D721Med (cell line): ENCODE measurements at places on chromosomes 4 and X.

GRCh38 chr4:153346563-153346962 lies 2.1 kb downstream of the MND1 start:
- no peak for DNase-seq

DNA sequence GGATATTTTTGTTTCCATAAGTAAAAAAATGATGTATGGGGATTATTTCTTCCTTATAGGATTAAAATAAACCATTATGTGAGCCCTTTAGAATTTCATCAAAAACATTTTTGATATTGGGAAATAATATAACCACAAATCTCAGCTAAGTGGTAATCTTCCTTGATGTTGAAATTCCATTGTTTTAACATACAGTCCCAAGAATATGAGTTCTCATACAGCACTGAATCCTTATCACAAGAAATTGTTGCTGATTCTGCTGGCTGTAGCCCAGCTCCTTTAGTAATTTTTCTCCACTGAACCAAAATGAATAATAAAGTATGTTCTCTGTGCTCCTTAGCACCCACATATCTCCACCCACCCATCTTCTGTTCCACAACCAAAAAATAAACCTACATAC lies 41.9 kb upstream of the FAM47B start:
- no peak for DNase-seq

DNA sequence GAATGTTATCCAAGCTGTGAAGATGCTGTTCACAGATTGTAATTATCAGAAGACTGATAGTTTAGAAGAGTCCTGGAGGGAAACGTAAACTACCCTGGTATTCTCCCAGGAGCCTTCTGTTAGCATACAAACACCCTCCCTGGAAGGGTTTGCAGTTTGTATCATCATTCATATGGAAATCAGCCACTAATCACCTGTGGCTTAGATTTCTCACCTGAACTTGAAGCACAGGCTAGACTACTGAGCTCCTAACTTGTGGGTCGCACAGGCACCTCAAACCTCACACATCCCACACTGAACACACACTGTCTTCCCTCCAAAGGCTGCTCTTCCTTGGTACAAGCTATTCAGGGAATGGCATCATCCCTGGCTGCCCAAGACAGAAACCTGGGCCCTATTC lies 30.7 kb downstream of the SHISA3 start:
- DNase-seq: no peak

GRCh38 chr4:123506011-123506695 lies 109.6 kb downstream of the SPRY1 start:
- peak; percentile 50 for DNase-seq

- DNase-seq: no peak
These were observed 18.4 kb upstream of the FHDC1 start for GRCh38 chr4:152917543-152918395.

GRCh38 chr4:140154572-140154891 lies 548 bp upstream of the MAML3 start:
- DNase-seq: no peak

GRCh38 chrX:100625985-100626491 lies 10.6 kb downstream of the TSPAN6 start:
- no peak for DNase-seq

DNA sequence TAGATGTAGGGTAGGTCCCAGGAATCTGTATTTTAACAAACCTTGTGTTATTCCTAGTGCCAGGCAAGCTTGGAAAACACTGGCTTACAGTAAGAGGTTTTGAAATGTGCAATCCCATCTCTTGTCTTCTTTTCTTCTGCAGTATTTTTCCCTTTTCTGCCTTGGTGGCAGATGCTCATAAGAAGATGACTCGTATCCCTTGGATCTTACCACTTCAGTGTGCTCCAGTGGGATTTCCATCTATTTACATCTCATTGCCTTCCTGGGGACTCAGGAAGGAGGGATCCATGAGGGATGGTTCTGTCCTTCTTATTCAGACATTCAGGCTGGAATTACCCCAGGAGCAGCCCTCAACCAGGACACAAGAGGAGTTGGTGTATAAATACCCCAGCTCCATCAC lies 136.6 kb downstream of the NHS start:
- DNase-seq: no peak

DNA sequence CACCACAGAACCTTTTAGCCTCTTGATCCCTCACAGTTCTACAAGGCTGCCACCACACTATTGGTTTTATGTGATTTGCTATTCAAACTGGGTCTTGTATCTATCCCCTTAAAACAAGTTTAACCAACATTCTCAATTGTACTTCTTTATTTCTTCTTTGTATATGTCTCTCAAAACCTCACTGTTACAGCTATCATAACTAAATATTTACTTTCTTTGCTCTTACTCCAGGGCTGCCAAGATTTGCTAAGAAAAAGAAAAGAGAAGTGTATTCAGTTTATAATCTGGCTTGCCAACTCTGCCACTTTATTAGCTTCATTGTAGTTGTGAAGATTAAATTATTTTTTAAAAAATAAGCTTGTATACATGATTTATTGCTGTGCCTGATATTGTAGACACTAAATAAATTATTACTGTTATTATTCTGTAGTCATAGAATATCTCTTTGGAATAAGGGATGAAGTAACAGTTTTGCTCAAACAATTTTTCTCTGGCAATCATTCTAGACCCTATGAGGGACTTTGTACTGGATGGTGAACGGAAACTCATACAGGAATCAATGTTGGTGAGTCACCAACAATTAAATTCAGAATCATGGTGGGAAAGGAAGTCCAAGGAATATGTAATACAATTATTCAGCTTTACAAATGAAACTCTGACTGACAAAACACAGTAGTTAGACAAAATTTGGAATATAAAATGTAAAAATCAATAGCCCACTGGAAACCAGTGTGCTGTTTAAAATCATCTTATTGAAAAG lies 127.1 kb upstream of the DCAF8L1 start:
- DNase-seq: no peak

DNA sequence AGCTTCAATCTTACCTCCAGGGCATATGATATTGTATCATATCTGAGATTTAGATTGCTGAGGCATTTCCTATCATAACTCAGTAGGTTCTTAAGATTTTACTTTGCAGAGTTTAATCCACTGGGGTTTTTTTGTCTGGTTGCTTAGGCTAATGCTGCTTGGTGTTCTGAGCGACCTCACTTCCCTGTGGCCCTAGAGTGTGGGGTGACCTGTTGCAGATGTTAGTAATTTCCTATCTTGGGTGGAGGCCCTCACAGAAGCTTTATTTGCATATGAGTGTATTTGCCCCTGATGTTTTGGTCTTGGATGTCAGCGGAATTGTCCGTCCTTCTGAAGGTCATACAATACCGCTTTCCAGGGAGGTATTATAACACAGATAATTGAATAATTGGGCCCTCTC lies 137.1 kb downstream of the NDST3 start:
- DNase-seq: no peak

DNA sequence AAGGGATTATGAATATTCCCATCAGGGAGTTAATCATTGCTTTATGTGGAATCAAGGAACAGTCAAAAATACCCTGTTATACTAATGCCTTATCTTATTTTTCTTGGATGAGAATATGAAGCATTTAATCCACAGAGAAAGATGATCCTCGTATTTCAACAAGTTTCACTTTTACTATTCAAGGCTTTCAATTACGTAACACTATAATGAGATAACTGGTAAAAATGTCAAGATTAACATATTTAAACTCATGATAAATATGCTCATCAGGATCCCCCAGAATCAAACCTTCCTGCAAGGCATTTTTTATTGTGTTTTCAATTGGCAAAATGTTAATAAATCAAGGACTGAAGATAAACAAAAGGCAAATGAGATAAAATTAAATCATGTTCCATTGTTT lies 5.1 kb downstream of the ZXDA start:
- no peak for DNase-seq

GRCh38 chrX:112662559-112663427 lies 16.9 kb downstream of the LHFPL1 start:
- no peak for DNase-seq

DNA sequence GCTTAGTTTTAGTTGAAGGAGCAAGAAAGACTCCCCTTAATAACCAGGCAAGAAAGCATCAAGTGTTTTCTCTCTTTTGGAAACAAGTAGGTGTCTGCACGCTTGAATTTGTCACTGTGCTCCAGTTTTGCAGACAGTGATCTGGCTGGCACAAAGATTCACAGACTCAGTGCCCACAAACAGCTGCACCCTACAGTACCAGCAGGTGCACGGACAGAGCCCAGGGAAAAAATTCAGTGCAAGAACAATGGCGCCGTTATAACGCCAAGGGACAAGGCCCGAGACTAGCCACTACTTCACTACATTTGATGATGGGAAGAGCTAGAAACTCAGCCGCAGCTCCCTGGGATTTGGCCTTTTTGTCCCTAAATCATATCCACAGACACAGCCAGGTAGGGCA lies 56.0 kb downstream of the ZNF827 start:
- no peak for DNase-seq

DNA sequence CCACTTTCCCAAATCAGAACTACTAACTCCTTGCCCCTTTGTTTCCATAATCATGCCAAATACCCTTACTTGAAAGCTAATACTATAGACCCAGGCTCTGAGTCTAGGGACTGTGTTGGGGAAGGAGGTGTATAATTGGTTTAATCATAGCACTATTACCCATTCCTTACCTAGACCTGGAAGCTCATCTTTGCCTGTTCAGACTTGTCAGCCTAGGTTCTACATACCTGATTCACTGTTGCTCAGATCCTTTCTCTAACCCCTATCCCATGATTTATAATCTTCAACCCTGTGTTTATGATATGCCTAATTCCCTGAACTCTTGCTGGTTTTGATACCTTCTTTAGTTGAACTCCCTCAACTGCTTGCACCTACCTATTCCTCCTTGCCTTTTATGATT lies 123.1 kb upstream of the GRIA3 start:
- no peak for DNase-seq

GRCh38 chr4:5995901-5996623 lies 22.2 kb downstream of the C4orf50 start:
- DNase-seq: no peak

DNA sequence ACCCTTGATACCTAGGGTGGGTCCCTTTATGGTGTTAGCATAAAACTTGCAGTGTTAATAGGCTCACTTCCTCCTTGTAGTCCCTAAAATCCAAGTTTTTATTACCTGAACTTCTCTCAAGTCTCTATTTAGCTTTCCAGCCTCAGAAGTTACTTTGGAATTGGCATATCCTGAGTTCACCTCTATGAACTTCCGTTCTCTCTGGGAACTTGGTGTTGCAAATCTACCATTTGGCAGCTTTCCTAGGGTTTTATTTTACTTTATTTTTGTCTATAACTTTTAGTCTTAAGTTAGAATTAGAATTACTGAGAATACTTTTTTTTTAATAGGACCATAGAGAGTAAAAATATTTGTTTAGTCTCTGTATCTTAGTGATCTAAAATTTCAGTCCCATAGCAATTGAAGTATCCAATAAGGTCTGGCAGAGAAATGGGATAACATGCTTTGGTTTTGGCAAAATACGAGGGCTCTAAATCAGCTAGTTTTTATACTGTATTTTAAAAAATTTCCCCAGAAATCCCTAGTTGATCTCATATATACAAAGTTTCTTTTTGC lies 30.3 kb upstream of the NAF1 start:
- no peak for DNase-seq

GRCh38 chr4:47160095-47160494 lies 128.7 kb downstream of the GABRB1 start:
- DNase-seq: no peak

- DNase-seq: no peak
These were observed 62.9 kb upstream of the SLC7A11 start for GRCh38 chr4:138305050-138305449.

- no peak for DNase-seq
These were observed 269.3 kb upstream of the AGTR2 start for GRCh38 chrX:115901241-115901640.

DNA sequence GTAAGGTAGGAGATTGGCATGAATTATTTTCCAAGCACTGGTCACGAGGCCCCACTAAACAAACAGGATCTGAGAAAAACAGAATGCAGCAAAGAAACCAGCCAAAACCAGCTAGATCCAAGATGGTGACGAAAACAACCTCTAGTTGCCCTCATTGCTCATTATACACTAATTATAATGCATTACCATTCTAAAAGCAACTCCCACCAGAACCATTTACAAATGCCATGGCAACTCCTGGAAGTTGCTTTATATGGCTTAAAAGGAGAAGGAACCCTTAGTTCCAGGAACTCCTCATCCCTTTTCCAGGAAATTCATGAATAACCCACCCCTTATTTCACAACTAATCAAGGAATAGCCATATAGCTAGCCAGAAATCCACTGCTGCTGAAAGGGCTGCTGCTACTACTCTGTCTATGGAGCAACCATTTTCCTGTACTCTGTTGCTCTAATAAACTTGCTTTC lies 69.3 kb downstream of the ABCB7 start:
- DNase-seq: no peak

- no peak for DNase-seq
These were observed 226.9 kb downstream of the ARHGAP24 start for GRCh38 chr4:85701861-85702321.

DNA sequence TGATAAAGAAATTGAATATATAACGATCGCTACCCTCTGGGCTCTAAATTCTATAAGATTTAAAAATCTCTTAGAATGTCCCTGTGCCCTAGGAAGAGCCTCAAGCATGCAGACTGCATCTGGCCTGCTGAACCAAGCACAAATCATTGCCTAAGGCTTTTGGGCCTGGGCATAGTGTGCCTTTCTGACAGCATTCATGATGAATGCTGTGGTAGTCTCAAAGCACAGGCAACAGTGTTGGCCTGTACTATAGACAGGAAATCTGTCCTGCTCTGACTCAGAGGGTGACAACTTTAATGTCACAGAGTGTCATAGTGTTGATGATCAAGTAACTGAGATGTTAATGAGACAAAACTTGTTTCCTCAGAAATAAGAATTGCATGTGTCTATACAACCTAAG lies 717.3 kb downstream of the STIM2 start:
- DNase-seq: no peak

- no peak for DNase-seq
These were observed 90.7 kb upstream of the PCDH18 start for GRCh38 chr4:137623013-137623412.

DNA sequence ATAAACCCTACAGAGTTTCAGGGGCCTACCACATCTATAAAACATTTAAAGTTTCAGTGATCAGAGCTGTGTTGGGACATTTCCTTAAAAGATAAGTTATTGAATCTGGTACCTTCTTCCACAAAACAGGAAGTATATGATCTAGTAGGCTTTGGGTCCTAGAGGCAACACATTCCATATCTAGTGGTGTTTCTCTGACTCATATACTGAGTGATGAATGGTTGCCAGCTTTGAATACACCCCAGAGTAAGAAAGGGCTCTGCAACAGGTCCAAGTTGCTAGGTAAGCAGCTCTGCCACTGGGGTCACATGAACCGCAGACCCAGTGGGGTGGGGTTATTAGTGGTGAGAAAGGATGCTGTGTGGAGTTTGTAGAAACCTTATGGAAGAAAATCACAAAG lies 32.4 kb upstream of the BLTP1 start:
- no peak for DNase-seq

DNA sequence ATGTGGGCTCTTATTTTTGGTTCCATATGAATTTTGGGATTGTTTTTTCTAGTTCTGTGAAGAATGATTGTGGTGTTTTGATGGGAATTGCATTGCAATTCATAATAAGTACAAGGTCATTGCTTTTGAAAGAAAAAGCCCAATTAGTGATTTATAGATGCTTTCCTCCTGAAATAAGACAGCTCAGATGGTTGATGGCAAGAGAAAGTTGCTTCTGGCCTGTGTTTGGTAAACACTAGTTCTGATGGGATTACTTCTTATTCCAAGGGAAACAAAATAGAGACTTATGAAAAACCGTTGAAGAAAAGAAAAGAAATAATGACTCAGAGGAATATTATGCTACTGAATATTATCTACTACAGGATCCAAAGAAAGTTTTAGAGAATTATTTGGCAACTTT lies 144.9 kb downstream of the SPANXA1 start:
- DNase-seq: no peak

GRCh38 chr4:37516057-37516775 lies 170.0 kb downstream of the RELL1 start:
- DNase-seq: no peak
